ENCODE measurements at places on chromosomes 11 and 22.

- DNase-seq = no peak
These were observed 32.9 kb downstream of the PPM1F start for GRCh38 chr22:21919526-21920307.

DNA sequence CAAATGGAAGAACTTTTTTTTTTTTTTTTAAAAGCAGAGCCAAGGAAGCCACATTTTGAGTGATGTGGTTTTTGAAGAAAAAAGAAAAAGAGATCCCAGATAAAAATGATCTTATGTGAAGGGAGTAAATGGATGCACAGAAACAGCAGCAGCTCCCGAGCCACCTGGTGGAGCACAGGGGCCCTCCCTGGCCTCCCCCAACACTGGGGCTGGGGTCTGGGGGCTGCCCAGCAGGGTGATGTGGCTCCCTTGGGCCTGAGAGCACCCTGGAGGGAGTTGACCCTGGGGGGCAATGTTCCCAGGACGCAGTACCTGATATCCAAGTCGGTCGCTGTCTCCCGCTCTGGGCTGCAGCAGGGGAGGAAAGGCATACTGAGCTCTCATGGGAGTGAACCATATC, 26.5 kb upstream of the KCNJ11 start:
- DNase-seq = no peak

GRCh38 chr11:30582726-30583125, 3.4 kb downstream of the MPPED2 start:
- no peak for DNase-seq

DNA sequence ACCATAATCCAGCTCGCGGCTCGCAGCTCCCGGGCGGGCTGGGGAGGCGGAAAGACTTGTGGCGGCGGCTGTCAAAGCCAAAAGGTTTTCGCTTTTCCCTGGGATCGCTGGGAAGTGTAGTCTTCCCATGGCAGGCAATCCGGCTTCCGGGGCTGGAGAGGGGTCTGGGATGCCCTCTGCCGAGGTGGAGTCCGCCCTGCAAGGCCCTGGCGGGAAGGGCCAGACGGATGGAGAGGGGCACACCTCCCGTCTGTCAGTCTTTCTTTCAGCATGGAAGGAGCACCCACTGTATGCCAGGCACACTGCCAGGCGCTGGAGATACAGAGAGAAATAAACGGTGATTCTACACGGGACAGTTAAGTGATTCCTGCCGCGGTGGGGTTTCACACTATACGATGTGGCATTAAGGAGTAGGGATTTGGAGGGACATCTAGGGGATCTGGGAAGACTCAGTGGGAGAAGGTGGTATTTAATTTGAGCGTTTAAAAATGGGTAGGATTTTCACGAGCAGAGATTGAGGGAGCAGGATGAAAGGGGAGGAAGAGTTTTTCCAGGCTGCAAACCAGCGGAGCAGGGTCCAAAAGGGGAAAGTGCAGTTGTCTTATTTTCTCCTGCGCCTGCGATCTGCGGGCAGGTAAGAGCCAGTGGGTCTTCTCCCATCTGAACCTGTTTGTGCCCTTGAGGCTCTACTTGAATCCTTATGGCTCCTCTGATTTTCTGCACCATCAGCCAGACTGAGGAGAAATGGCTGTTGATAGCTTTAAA, at the start of gene BACE1:
TSS of gene BACE1 (minus strand) at position 60 of the 765 bp plus-strand sequence. CDS start 461 bp downstream, outside the sequence.
- DNase-seq = no peak

GRCh38 chr11:67657300-67657699, 6.8 kb upstream of the ACY3 start:
- DNase-seq = no peak

- DNase-seq = no peak
These were observed 186.5 kb downstream of the SBF2 start for GRCh38 chr11:10107497-10107896.

- no peak for DNase-seq
These were observed 517.3 kb downstream of the TBC1D22A start for GRCh38 chr22:47279746-47280145.

DNA sequence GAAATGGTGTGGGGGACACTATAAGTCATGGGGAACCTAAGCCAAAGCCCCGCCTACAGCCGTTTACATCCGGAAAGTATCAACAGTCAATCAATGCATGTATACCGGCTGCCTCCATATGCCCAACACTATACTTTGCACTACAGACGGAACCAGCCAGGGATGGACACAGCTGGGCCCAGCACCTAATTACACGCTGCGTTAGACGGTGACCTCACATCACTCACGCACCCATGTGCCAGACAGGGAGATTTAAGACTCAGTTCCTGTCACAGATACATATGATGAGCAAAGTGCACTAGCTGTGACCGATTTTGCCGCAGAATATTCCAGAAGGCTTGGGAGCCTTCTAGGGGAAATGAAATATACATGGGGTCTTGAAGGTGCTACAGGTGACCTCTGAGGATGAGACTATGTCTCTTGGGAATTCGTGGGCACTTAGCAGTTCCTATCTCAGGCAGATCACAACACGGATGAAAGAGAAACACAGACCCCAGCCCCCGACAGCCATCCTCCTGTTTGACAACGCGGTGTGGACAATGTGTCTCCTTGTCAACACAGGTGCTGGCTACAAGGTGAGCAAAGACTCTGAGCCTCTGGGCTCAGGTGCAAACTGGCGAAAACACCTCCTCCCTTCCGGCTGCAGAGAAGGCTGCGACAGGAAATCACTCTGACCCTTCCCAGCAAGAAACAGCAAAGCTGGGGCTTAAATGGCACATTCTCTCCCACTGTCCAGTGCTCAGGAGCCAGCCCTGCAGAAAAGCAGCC, 8.0 kb downstream of the AHNAK start:
- no peak for DNase-seq

DNA sequence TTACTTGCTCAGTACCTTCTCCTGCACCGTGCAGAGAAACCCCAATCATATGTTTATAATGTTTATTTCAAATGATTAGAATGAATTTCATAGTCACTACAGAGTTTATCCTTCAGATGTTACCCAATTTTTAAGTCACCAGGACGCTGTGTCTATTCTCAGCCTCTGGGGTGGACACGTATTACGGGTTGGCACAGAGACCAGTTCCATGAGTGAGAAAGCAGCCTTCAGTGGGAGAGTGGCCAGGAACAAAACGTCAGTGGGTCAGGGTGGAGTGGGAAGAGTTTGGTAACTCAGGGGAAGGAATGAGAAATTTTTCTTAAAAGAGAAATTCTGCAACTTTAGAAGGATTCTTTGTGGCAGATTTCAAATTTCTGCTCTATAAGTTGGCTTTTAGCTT, 77.1 kb upstream of the MTMR2 start:
- DNase-seq = no peak

DNA sequence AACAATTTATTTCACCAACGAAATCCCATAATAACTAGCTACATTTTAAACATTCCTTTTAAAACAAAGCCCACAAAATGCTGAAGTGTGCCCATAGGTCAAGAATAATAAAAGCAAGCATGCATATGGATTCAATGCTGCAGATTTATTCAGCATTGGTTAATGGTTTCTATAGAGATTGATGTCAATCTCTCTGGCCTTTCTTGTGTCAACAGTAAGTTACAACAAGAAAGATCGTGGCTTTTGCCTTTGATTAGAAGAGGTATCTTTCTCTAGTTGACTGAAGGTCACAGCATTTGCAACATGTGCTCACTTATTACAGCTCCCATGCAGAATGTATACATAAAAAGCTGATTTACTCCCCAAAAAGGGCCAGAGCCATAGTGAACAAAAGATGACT, 1.4 kb upstream of the SOX6 start:
- DNase-seq = no peak

DNA sequence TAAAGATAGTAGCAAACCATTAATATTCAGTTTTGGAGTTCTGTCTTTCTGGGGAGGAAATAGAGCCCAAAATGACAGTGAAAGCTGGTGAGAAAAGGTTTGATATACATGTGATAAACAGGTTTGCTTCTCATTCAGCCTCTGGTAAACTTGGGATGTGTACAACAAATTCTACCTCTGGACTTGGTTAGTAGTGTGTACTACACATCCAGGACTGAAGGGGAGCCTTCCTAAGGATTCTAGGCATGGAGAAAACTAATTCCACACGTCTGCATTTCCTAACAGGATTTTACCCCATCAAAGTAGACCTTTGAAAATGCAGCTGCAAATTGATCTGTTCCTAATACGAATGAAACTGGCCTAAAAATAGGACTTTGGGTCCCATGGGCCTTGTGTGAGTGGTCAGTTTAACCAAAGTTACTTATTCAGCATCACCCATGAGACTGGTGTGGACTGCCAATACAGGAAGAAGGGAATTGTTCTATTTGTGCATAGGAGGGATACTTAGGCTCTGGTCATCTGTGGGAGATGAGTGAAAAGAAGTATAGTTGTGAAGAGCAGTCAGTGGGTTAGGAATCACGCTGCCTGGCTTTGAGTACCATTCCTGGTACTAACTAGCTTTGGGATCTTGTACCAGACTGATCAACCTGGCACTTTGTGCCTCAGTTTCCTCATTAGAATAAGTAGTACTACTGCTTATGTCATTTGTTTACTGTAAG, 74.2 kb downstream of the YAP1 start:
- DNase-seq = no peak

- DNase-seq = no peak
These were observed 19.5 kb upstream of the SLC22A12 start for GRCh38 chr11:64571410-64572091.

- DNase-seq = no peak
These were observed 70.0 kb upstream of the NTM start for GRCh38 chr11:131300439-131300717.

DNA sequence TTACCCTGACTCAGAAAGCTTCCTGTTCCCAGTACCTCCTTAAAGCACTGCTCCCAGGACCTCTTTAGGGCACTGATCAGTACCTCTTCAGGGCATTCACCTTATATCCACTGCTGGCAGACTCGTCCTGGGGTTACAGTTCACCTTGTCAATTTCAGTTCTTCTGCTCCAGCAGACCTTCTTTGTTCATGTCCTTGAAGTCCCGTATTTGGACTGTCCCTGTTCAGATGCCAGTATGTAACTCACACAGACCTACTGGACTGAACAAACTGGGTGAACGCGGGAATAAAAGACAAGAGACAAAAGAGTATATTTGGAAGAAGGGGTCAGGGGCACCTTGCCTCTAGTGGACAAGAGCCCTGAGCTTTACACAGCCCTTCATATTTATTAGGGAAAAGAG, 31.8 kb upstream of the NCAM1 start:
- no peak for DNase-seq

All from stimulated activated CD4-positive, alpha-beta T cell treated with anti-CD3 and anti-CD28 coated beads, Interleukin-2, amount 100 ng/mL, for 24 hours (primary cell).